COR-L47 (cell line): ENCODE measurements at places on chromosomes 7 and 10.

DNA sequence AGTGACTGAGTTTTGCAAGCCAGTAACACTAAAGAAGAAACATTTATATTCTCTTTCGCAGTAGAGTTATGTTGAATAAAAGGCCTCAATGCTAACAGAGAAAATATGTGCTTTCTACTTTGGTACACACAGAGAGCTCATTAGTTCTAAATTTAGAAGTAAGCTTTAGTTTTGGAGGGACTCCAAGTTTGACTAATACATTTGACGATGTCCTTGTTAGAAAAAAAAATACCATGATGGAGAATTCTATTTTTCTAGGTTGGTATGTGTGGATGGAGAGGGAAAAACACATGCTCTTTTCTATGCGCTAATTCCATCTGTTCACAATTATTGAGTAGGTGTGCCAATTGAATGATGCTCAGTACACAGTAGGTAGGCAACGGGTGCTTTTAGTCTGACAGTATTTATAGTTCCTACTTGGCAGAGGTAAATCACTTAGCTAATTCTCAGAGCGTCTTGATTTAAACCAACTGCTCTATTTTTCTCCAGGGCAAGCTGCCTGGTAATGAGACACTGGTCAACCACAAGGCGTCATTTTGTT is 327.2 kb upstream of the AKR1E2 start:
- peak; percentile 1 for DNase-seq

DNA sequence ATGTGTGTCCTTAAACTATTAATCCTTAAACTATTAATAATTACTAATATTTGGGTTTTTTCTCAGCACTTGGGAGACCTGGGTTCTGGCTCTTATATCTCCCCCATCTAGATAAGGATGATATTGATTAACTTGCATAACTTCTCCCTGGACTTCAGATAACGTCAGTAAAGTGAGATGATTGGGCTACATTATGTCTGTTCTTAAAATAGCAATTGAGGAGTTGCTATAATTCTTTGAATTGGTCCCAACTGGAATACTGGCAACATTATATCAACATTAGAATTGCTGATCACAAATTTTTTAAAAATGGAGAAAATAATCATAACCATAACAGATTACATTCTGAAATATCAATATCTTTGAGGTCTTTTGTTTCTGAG is 1.9 kb downstream of the APBB1IP start:
- no peak for DNase-seq

GRCh38 chr10:34492081-34492480 is 323.0 kb downstream of the PARD3 start:
- DNase-seq: peak; percentile 25

- no peak for DNase-seq
These were observed 133.5 kb upstream of the FEZF1 start for GRCh38 chr7:122438006-122438405.

DNA sequence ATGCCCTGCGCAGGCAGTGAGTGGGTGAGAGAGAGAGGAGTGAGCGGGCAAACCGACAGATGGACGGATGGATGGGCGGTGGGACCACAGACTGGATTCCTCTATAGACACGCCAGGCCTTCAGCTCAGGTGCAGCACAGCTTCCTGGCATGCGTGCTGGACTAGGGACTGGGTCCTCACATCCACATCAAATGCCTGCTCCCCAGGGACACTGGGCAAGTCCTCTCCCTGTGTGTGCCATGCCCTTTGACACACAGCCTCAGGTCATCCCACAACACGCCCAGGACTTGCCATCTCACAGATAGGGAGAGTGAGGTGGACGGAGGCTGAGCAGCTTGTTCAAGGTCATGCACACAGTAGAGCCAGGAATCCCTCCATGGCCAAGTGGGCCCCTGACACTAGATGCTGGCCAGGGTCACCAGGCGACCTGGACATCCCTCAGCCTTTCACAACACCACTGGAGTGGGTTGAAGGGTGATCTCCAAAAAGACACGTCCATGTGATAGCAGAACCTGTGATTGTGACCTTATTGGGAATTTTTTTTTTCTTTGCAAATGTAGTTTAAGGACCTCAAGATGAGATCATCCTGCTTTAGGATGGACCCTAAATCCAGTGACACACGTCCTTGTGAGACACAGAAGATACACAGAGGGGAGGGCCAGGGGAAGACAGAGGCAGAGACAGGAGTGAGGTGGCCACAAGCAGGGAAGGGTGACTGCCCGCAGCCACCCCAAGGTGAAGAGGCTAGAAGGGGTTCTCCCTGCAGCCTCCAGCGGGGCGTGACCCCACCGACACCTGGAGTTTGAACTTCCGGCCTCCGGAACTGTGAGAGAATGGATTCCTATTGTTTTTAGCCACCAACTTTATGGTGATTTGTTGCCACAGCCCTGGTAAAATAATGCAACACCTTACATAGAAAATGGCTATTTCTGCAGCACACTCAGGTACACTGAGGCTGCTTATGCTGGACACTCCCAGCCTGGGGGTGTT is 155.0 kb upstream of the CHST15 start:
- no peak for DNase-seq

DNA sequence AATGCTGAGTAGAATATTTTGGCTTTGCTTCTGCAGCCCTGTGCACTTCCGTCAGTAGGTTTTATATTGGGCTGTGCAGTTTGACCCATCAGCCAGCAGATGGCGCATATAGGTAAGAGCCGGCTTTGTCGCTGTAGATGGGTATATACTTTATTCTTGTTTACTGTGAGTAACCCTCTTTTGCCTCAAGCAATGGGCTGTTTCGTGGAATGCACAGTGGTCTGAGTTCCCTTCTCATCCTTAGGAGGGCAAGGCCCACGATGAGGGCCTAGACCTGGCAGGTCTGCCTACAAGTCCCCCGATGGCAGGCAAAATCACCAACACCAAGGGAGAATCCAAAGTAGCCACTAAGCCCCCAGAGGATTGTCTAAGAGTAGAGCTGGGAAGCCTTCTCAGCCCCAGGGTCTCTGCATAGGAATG is 1002.9 kb upstream of the KCND2 start:
- peak; percentile 81 for DNase-seq
